ENCODE measurements at places on chromosomes 7 and 10.

GRCh38 chr10:506451-507354 lies 182.8 kb downstream of the DIP2C start:
- no peak for DNase-seq

GRCh38 chr7:36191292-36191920 lies 38.4 kb downstream of the EEPD1 start:
- DNase-seq = no peak

GRCh38 chr10:11207560-11207844 lies 189.8 kb downstream of the CELF2 start:
- DNase-seq = no peak

DNA sequence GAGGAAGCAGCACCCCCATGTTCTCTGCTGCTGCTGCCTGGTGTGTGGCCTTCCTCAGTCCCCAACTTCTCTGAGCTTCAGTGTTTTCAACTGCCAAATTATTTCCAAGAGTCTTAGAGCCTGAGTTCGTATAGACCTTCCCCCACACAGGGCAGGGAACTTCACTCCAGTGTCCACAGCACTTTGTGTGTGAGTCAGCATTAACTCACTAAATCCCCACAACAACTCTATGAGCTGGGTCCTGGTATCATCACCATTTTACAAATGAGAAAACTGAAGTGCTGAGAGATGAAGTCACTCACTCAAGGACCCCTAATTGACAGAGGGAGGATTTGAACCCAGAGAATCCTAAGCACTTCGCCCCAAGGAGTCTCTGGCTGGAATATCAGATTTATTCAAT lies 48.3 kb downstream of the ADCYAP1R1 start:
- DNase-seq = no peak

DNA sequence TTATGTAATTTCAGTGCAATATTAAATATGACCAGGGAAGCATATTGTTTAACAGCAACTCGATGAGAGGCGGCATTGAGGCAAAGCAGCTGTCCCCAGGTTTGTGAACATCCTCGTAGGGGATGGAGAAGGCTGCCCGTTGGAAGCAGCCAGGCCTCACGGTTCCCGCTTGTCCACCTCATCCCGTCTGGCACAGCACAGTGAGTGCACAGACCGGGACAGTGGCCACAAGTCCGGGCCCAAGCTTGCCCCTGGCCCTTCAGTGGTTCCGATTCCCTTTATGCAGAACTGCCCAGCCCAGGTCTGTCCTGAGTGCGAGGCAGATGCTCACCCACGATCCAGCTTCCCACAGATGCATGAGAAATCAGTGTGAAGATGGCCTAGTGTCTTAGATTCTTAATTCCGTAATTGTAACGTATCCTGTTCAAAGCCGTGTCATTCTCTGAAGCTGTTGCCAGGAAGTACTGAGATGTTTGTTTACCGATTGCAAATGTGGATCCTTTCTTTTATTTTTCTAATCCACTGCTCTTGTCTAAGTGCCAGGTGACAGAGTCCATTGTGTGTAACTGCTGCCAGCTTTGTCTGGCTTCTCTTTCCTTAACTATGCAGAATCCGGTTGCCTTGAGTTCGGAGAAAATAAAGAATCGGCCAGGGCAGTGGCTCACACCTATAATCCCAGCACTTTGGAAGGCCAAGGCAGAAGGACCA lies 35.5 kb downstream of the PFKP start:
- DNase-seq = no peak

DNA sequence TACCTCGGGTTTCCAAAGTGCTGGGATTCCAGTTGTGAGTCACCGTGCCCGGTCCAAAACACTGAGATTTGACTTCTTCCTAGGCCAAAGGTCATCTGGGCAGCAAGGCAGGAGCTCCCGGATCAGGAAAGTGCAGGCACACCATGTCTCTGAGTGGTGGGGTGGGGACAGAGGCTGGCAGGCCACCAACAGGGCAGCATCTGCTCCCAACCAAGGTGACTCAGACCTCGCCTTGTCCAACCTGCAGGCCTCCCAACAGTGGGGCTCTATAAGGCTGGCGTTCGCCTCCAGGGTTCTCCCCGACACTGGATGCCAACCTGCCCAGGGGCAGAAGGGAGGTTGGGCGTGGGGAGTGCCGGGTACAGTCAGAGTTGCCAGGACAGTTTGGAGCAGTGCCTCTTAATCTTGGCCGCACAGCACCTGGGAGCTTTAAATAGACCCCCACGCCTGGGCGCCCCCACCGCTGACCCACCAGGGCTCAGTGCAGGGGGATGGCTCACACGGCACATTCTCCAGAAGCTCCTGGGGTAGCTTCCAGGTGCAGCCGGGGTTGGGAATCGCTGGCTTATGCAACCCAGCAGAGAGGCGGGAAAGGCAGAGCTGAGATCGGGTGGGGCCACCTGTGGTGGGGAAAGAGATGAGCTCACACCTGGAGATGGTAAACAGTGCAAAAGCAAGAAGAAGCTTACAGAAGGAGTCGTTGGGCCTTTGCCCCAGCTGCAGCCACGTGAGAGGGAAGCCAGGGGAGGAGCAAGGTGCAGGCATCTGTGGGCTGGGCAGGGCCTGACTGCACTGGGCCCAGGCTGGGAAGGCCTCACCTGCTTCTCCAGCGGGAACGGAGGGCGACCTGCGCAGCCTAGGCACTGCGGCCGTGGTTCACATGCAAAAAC lies 10.9 kb downstream of the CALML5 start:
- no peak for DNase-seq

DNA sequence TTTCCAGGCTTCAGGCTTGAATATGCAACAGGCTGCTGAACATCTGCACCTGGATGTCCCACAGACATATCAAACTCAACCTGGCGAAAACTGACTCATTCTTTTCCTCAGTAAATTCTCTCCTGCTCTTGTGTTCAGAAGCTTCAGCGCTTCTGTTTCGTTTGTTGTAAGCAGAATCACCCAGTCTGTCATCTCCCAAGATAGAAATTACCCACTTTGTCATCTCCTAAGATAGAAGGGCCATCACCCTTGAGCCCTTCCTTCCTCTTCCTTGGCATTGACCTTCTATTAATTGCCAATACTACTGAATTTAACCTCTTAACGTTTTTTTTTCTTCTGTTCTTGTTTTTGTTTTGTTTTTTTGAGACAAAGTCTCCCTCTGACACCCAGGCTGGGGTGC lies 59.7 kb downstream of the CPED1 start:
- DNase-seq = no peak

DNA sequence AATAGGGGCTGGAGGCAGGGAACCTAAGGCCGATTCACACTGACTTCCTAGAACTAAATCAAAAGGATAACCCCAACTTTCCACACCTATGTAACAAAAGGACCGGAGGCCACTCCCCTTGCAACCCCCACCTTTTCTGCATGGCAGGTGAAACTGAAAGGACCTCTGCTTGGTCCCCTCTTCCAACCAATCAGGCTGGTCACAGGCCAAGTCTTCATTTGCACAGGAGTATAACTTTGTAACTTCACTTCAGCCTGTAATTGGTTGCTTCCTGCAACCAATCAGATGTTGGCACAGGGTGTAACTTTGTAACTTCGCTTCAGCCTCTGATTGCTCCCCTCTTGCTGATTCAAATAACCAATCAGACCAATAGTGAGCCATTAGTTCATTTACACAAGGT lies 190.0 kb downstream of the FAM107B start:
- DNase-seq = no peak

DNA sequence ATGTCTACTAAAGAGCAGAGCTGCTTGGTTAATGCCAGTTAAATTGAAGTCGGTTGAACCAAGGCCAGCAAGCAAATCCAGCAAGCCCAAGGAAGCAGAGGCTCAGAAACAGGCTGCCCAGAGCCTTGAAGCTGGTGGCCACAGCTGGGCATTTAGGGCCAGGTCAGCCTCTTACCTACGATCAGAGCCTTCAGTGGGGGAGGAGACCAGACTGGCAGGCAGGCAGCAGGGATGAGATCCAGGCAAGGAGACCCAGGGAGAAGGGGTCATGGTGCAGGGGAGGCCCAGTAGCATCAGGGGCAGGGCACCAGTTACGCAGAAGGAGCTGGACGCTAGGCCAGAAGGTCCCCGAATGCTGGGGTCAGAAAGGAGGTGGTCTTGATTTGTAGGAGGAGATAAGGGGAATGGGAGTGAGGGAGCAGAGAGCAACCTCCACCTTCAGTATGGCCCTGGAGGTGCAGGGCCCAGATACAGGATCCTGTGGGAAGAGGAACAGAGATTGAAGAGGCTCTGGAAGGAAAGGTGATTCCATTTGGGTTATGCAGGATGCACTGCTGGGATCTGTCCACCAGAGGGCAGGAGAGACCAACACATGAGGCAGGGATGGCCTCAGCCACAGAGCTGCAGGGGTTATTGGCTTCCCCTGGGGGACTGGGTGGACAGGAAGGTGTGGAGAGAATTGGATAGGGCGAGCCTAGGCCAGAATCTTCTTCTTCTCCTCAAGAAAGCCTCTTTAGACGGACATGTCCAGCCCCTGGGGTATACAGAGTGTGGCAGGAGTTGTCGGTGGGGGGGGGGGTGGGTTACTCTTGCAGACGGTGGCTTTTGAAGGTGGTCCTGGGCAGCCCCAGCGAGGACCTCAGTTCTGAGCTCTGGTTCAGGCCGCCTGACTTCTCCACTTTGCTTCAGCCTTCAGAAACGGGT lies 132.6 kb upstream of the PODXL start:
- DNase-seq = peak; percentile 51

- no peak for DNase-seq
Measured at GRCh38 chr7:116629051-116629463, 42.9 kb upstream of the MET start.

DNA sequence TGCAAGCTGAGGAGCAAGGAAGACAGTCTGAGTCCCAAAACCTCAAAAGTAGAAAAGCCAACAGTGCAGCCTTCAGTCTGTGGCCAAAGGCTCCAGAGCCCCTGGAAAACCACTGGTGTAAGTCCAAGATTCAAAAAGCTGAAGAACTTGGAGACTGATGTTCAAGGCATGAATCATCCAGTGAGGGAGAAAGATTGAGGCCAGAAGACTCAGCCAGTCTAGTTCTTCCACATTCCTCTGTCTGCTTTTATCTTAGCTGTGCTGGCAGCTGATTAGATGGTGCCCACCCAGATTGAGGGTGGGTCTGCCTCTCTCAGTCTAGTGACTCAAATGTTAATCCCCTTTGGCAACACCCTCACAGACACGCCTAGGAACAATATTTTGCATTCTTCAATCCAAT lies 20.1 kb upstream of the MDFIC start:
- DNase-seq = no peak

DNA sequence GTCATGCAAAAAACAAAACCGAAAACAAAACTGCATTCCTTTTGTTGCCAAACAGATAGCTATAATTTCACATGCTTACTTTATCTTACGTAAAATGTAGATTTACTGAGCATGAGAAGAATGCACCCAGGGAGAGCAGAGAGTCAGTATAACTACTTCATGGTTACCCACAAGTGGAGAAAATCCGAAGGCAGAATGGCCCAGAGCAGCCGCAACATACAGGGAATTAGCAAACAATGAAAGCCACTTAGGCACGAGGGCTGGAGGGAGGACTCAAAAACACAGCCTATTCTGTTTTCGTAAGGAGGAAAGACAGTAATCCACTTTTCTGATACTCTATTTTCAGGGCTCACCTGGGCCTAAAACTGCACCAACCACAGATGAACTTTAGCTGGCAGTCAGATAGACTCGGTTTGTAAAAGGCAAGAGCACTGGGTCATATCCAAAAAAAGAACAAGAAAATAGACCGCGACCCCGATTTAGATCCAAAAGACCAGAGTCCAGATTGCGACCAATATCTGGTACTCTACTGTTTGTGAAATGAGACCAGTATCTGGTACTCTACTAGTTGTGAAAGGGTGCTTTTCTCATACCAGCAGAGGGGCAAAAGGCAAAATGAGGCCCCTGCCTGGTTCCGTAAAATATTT lies 1.3 kb downstream of the ITPRIP start:
- no peak for DNase-seq

- DNase-seq = no peak
Measured at GRCh38 chr7:91767820-91768219, 112.7 kb downstream of the MTERF1 start.

DNA sequence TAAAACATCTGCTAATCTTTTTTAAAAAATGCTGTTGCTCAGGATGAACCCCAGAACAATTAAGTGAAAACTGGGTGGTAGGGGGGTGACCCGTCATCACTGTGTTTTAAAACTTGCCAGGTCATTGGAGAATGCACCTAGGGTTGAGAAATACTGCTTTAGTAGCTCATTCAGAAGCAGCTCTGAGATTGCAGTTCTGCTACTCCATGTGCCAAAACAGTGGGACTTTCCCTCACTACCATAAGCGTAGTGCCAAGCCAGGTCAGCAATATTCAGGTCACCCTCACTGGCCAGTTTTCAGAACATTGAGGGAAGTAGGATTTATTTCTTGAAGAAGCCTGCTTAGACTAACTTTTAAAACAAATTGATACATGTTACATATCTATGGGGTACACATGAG lies 5.2 kb downstream of the STEAP2 start:
- DNase-seq = no peak

- DNase-seq = no peak
Measured at GRCh38 chr7:69338144-69338543, 260.1 kb upstream of the AUTS2 start.

GRCh38 chr7:116511552-116512519 lies 12.3 kb downstream of the CAV2 start:
- no peak for DNase-seq

DNA sequence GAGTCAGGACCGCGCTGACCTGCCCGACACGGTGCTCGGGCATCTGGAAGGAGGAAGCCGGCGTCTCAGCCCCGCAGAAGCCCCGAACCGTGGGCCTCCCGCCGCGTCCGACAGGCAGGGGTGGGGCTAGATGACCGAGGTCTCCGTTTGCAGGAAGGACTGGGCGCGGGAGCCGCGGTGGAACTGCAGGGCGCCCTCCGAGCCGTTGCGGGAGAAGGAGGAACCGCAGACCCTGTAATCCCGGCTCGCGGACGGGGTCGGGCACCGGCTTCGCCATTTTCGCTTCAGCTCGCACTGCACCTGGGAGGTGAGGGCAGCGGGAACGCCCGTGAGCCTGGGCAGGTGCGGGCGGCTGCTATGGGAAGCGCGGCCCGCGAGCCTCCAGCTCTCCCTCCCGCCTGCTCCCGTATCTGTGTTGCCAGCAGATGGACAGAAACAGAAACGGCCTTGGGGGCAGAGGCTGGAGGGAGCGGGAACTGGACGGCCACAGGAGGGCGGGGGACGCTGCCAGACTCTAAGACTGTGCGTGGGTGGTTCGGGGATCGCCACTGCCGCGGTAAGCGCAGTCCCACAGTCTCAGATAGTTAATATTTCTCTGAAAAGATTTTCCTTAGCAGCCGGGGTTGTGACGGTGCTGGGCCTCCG lies 114.1 kb downstream of the VIPR2 start:
- no peak for DNase-seq

DNA sequence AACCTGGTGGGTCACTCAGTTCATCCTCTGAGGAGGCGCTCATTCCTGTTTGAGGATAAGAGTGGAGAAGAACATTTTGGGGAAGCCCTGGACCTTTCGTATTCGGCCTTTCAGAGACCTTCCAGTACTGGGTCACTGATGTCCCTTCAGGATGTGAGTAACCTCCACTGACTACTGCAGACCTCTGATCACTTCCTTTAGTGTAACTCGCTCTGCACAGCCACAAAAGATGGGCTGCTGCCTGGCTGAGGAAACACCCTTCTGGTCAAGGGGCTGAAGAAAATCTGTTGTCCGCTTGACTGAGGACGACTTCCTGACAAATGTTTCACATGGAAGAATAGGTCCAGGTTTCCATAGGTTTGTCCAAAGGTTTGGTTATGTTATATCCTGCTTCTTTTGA lies 15.9 kb upstream of the TBXAS1 start:
- no peak for DNase-seq

- DNase-seq = no peak
Measured at GRCh38 chr10:122878799-122879338, 512 bp downstream of the FAM24B start.

GRCh38 chr10:133276435-133277201 lies at the start of gene ADAM8:
Gene ADAM8, minus strand, starts transcription at chr10:133276868. Its CDS starts 51 bp downstream, at chr10:133276817.
- DNase-seq = peak; percentile 71

- DNase-seq = no peak
Measured at GRCh38 chr7:33904681-33905388, 504 bp upstream of the BMPER start.

Data from activated CD4-positive, alpha-beta T cell treated with anti-CD3 and anti-CD28 coated beads, Interleukin-2, amount 50 U/mL, for 1 hour (primary cell).